OCI-LY7 (cell line): ENCODE measurements at places on chromosomes 12 and 14. TPM values are rescaled to one million over a fixed set of nuclear protein-coding genes. Genes with fewer than 3 reads are reported as not detected.

GRCh38 chr14:86153480-86153879 is 623.5 kb downstream of the FLRT2 start:
- no peak for DNase-seq

- DNase-seq, result no peak
These were observed 42.6 kb upstream of the FOXJ2 start for GRCh38 chr12:7989827-7990491.

- peak; percentile 83 for DNase-seq
These were observed at the start of gene CABP1 for GRCh38 chr12:120639771-120640721. CABP1 (plus strand) TSS chr12:120640626; CDS start chr12:120640686, 60 bp downstream.

DNA sequence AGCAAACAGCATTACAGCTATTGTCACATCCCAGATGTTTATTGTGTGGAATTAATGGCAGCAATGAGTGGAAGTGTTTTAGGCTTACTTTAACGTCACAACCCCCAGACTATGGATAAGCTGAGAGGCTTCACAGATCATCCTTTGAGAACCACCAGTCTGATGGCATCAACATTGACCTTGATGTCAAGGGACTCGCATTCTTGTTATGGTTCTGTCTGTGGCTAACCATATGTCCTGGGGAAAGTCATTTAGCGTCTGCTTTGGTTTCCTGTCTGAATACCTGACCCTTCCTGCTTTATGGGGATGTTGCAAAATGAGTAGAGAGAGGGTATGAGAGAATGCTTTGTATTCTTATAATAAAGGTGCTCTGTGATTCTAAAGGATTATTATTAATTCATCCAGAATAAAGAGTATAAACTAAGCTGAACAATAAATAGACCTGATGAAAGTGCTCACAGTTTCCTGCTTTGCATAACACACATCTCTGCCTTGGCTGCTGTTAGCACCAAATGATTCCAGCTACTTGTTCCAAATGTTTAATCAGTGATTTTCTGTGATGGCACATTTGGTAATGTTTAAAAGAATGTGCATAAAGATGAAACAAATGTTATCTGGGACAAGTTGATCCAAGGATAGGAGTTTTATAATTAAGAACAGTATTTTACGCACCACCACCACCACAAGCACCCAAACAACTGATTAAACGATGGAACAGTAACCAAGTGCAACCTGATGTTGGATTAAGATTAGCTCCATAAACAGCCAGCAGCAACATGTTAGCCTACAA is 116.9 kb upstream of the LRIG3 start:
- no peak for DNase-seq

DNA sequence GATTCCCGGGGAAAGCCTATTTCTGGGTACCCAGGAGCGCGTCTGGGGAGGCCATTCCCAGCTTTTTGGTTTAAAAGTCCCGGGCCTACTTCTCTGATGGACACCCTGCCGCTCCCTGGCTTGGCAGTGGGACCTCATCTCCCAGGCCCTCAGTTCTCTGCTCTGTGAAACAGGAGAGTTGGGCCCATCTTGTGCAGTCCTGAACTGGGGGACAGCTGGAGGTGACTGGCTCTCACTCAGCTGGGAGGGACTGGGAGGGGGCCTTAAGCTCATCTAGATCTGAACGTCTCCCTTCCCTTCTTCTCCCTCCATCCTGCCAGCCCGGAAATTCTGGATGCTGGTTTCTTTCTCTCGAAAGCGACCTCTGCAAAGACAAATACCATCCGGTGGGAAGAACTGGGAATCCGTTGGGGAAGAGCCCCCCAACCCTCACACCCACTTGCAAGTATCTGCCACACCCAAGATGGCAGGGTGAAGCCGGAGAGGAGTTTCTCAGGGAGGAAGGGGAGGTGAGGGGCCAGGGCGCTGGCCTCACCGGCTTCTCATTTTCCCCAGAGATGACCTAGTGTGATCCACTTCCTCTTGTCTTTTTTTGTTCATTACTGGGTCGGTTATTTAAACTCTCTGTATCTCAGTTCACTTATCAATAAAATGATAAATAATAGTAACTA is 1.4 kb downstream of the RIN3 start:
- no peak for DNase-seq

DNA sequence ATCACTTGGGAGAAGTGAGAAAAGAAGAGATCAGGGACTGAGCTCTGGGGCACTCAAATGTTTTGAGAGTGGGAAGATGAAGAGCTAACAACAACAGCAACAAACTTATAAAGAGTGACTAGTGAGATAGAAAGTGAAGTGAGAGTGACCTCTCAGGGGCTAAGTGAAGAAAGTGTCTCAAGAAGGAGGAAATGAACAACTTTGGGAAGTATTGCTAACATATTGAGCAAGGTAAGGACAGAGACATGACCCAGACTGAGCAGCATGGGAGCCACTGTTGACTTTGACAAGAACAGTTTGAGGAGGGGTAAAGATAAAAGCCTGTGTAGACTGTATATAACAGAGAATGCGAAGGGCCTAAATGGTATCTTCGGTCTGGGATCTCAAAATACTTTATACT is 155.1 kb upstream of the BTG1 start:
- no peak for DNase-seq

- DNase-seq, result no peak
These were observed 58.9 kb upstream of the FSCB start for GRCh38 chr14:44565968-44566367.

- no peak for DNase-seq
These were observed 143.3 kb downstream of the APAF1 start for GRCh38 chr12:98788396-98788795.

DNA sequence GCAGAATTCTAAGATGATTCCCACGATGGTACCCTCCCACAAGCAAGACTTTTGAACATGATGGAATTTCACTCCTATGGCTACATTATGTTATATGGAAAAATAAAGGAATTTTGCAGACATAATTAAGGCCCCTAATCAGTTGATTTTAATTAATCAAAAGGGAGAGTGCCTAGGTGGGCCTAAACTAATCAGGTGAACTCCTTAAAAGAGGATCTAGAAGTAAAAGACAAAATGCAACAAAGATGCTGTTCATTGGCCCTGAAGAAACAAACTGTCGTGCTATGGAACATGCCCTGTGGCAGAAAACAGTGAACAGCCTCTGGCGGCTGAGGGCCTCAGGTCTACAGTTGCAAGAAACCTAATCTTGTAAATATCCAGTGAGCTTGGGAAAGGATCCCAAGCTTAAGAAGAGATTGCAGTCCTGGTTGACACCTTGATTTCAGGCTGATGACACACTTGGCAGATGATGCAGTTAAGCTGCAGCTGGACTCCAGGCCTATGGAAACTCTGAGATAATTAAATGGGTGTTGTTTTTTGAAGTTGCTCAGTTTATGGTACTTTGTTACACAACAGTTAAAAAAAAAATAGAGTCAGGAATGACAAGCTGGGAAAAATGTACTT is 13.8 kb downstream of the TMCC3 start:
- no peak for DNase-seq

GRCh38 chr12:31216479-31216878 is 109.5 kb downstream of the SINHCAF start:
- no peak for DNase-seq

DNA sequence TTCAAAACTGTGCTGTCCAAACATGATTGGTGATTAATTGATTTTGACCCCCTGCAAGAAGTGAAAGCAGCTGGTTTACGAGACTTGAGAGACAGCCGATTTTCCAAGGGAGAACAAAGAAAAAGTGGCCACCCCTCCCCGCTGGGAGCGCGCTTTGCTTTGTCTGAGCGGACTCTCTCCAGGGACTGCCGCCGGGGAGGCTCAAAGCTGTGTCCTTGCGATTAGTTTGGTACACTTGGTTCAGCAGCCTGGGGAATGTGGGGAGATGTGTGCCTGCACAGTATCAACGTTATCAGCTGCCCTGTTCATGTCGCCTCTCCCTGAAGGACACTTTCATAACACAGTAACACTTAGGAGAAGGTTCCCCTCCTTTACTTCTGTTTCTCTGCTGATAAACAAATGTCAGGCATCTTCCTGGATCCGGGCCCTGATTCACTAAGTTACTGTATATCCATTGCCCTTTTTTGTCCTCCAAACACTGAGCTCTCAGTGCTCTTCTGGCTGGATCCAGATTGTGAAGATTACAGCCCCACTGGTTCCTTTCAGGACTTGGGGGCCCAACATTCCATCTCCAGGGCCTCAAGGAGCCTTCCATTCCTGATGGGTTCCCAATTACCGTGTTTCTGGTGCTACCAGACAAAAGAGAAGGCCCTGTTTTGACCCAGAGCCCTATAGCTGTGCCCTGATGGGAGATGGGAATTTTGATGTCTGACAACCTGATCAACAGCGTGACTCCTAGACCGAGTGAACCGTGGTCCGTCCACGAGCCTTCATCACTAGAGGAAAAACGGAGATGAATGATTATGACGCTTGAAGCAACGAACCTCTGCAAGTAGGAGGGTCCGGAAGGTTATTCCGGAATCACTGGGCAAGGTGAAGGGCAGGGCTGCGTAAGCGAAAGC is 31.7 kb upstream of the TUBA1C start:
- no peak for DNase-seq

- DNase-seq, result no peak
These were observed 387.7 kb downstream of the TMTC2 start for GRCh38 chr12:83074358-83074894.

DNA sequence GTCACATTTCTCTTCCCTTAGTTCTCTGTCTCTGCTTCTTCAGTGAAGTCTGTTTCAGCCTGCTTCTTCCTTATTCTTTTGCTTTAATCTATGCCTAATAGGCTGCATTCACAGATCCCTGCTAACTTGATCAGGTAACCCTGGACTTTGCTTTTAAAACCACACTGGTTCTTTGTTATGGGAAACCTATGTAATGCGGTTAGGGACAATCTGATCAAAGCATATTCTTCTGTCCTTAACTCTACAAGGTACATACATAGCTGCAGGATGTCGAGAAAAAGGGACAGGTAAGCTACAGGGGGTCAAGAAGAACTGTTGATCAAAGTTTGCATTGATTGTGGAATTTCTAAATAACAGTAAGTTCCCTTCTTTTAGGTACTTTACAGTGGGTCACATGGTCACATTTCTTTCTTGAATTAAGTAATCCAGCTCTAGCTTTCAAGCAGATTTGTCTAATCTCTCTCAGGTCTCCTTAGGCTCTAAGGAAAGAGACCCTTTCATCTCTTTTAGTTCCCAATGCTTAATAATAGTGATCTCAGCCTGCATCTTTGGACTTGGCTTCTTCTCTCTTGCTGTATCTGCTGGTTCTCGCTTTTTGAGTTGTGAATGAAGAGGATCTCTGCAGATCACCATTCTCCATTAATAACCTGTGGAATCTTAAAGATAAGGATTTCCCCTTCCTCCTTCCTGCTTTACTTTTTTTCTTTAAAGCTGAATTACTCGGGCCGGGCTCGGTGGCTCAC is 3.8 kb downstream of the COPZ1 start:
- no peak for DNase-seq

DNA sequence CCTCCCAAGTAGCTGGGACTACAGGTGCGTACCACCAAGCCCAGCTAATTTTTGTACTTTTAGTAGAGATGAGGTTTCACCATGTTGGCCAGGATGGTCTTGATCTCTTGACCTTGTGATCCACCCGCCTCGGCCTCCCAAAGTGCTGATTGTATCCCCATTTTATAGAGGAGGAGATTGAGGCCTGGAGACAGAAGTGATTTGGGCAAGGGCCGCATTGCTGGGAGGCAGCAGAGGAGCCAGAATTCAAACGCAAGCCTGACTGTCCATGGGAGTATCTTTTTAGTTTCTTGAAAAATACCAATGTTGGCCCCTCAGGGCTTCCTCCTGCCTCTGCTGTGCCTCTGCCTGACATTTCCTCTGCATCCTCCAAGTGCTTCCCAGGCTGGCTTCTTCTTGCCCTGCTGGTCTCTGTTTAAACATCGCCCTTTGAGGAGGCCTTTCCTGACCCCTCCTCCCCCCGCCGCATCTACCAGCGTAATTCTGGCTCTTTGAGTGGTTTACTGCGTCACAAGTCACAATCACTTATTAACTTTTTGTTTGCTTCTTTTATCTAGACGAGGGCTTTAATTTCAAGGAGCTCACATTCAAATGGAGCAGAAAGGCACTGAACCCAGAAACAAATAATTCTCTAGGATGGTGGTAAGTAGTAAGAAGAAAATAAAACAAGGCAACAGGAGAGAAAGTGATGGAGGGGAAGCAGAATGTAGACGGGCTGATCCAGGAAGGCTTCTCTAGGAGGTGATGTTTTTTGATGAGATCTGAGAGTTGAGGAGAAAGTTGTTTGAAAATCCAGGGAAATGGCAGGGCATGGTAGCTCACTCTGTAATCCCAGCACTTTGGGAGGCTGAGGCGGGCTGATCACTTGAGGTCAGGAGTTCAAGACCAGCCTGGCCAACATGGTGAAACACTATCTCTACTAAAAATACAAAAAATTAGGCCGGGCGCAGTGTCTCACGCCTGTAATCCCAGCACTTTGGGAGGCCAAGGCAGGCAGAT is 91.0 kb upstream of the MED13L start:
- DNase-seq, result no peak

DNA sequence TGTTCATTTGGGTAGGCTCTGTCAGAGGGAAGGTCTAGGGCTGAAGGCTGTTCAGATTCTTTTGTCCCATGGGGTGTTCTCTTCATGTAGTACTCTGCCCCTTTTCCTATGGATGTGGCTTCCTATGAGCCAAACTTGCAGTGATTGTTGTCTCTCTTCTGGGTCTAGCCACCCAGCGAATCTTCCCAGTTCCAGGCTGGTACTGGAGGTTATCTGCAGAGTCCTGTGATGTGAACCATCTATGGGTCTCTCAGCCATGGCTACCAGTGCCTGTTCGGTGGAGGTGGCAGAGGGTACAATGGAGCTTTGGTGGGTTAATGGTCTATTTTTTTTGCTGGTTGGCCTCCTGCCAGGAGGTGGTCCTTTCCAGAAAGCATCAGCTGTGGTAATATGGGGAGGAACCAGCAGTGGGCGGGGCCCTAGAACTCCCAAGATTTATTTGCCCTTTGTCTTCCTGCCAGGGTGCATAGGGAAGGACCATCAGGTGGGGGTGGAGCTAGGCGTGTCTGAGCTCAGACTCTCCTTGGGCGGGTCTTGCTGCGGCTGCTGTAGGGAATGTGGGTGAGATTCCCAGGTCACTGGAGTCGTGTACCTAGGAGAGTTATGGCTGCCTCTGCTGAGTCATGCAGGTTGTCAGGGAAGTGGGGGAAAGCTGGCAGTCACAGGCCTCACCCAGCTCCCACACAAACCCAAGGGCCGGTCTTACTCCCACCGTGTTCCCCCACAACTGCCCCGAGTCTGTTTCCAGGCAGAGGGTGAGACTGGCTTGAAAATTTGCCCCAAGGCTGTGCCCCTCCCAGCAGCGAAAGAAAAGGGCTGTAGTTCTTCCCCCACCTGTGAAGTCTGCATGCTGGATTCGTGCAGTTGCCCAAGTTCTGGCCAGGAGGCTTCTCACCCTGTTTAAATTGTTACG is 17.5 kb downstream of the MTRFR start:
- no peak for DNase-seq

DNA sequence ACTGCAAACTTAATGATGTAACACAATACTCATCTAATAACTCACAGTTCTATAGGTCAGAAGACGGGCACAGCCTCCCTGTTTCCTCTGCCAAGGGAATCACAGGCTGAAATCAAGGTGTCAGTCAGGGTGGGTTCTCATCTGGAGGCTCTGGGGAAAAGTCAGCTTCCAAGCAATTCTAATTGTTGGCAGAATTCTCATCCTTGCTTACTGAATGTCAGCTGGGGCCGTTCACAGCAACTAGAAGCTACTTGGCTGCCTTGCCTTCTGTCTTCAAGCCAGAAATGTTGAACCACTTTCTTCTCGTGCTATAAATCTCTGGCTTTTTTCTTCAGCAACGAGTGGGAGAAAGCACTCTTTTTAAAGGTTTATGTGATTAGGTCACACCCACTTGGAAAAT is 80.1 kb upstream of the PDZRN4 start:
- DNase-seq, result no peak

Gene BATF
- total RNA-seq, result 1.1 and 1.5 TPM in 2 replicates

Gene SERPINA1
- total RNA-seq, result not detected in 2 replicates

Gene REP15
- total RNA-seq, result not detected in 2 replicates

Gene KRT7
- 1.9 TPM in 1 of 2 replicates, not detected in the other for total RNA-seq

Gene LRP1-AS
- total RNA-seq, result not detected in 2 replicates

Gene MGP
- not detected in 2 replicates for total RNA-seq

Gene HECTD4
- total RNA-seq, result 62.4 and 67.7 TPM in 2 replicates

Gene JPH4
- total RNA-seq, result not detected in 2 replicates
